ENCODE measurements at places on chromosomes 11 and 22.

DNA sequence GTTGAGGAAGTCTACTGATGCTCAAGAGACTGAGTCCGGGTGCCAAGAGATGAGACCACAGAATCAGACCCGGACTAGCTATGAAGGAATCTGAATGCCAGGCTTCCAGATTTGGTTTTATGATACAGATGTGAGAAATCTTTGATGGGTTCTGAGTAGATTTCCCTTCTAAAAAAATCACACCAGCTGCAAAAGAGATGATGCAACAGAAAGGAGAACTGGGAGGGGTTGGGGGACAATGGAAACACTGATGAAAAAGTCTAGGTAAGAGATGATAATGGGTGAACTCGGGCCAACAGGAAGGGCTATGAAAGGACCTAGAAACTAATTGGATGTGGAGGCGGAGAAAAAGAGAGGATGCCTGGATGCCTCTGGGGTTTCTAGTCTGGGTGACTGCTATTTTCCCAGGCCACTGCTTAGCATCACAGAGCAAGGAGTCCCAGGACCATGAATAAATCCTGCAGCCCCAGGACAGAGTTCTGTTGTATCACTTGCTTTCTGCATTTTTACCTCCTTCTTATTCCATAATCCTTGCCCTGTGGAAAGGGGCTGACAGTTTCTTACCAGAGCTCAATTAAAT is 115.4 kb upstream of the SEZ6L start:
- DNase-seq: no peak

DNA sequence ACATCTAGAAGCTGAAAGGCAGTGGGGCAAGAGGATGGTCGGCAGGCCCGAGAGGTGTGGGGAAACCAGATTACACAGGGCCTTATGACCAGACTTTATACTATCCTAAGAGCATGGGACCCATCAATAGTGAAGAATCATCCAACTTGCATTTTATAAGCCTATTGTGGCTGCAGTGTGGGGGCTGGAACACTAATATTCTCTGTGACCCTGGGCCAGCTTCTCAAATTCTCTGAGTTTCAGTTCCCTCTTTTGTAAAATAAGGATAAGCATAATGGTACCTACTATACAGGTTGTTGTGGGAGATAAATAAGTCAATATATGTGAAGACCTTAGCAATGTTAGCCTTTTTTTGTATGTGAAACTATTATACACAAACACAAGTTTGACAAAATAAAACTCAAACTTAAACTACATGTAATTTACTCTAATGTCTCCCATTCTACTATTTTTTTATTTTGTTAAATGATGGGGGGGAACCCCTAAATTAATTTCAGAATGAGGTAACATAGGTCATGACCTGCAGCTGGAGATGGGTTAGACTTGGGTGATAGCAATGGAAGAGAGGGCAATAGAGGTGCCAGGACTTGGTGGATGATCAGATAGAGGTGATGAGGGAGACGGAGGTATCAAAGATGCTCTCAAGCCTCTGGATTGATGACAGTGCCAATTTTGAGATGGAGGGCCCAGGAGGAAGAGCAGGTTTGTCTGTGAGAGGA is 30.1 kb downstream of the SMCO4 start:
- no peak for DNase-seq

- no peak for DNase-seq
These were observed 7.1 kb upstream of the MPEG1 start for GRCh38 chr11:59219836-59220235.

- no peak for DNase-seq
These were observed 14.2 kb downstream of the E2F8 start for GRCh38 chr11:19226378-19227195.

DNA sequence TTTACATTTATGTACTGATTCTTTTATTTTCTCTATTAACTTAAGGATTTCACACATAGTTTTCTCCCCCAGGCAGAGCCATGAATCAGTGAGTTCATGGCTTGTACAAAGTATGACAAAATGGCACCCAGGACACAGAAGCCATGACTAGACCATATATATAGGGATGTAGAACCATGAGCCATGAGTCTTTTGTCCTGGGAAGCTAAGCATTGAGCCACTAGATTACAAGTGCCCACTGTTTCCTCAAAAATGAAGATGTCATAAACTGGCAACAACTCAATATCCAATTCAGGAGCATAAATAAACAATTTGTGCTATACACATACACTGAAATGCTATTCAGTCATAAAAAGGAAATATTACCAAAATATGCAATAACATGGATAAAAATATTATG is 36.2 kb downstream of the CARD18 start:
- DNase-seq: no peak

- DNase-seq: no peak
These were observed 40.9 kb downstream of the DGCR2 start for GRCh38 chr22:19081351-19081750.

- DNase-seq: no peak
These were observed 292.0 kb downstream of the NTM start for GRCh38 chr11:131662317-131662972.

DNA sequence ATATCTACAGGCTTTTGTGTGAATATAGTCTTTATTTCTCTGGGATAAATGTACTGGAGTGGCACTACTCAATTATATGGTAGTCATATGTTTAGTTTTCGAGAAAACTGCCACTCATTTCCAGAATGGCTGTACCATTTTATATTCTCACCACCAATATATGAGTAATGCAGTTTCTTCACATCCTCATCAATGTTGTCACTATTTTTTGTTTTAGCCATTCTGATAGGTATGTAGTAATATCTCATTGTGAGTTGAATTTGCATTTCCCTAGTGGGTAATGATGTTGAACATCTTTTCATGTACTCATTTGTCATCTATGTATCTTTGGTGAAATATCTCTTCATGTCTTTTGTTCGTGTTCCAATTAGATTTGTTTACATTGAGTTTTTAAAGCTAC is 18.0 kb downstream of the ACRV1 start:
- DNase-seq: no peak
